ENCODE measurements at places on chromosomes 3 and 15. TPM values are rescaled to one million over a fixed set of nuclear protein-coding genes. Genes with fewer than 3 reads are reported as not detected.

DNA sequence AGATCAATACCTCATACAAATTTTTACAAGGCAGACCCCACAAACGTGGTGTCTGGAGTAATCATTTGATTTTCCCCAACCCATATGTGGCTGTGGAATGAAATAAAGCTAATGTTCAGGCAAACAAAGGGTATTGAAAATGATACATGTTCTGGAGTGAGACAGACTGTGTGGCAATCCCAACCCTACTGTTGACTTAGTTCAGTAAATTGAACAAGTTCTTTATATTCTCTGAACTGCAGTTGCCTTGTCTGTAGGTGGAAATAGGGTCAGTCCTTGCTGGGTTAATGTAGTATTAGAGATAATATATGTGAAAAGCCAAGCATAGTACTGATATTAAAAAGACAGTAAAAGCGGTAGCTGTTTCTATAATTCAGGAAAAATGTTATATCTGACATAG, 69.0 kb downstream of the GRM7 start:
- DNase-seq = no peak

Gene ACP3
- total RNA-seq = 1.8 TPM

Gene GPR87
- total RNA-seq = 3.4 TPM

Gene PAQR5
- total RNA-seq = 2.6 TPM

- no peak for DNase-seq
These were observed 23.7 kb upstream of the TICRR start for GRCh38 chr15:89551550-89551949.

GRCh38 chr3:64267721-64268604, 42.7 kb upstream of the PRICKLE2 start:
- DNase-seq = no peak

Data from breast epithelium (tissue), 4 donors.